ENCODE measurements at places on chromosomes 6 and 20.

DNA sequence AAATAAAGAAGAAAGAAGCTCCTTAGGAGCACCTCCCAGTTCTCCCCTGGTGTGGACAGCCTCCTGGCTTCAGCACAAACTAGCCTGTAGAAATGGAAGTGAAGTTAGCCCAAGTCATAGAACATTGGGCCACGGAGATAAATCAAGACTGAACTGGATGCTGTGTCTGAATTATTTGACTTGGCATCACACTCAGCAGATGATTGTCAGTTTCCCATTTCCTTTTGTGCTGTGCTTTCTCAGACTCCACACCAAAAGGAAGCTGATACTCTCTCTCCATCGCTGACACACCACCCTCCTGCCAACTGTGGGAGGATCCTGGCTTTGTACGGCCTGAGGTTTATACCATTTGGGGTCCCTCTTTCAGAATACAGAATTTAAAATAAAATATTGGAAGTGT, 209.8 kb downstream of the TFAP2A start:
- DNase-seq, result no peak

DNA sequence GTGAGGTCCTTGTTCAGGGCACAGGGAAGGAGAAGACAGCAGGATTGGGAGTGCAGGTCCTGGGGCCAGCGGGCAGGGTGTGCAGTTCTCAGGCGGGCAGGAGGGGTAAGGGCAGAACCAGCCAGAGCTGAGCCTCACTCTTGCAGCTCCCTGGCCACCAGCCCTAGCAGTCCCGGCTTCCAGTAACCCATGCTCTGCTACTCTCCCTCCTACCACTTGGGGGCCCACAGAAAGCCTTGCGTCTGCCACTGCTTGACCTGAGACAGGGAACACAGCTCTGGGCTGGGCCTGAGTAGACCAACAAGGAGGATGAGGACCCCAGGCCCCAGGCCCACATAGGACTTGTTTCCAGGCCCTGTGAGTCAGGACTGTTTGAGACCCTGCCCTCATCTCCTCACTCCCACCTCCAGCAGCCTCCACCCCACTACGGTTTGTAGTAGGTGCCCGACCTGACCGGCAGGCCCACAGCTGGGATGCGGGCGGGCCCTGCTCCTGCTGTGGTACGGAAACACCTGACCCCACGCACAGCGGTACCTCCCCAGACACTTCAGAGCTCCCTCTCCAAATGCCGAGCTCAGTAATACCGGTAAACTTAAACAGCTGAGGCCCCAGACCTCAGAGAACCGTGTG, 39.2 kb downstream of the KCNK5 start:
- peak; percentile 32 for DNase-seq

- DNase-seq, result no peak
Measured at GRCh38 chr6:49551078-49551865, 804 bp downstream of the C6orf141 start.

- no peak for DNase-seq
Measured at GRCh38 chr6:106763361-106763760, 134.0 kb downstream of the QRSL1 start.

- no peak for DNase-seq
Measured at GRCh38 chr6:147724454-147724853, 216.0 kb downstream of the SAMD5 start.

DNA sequence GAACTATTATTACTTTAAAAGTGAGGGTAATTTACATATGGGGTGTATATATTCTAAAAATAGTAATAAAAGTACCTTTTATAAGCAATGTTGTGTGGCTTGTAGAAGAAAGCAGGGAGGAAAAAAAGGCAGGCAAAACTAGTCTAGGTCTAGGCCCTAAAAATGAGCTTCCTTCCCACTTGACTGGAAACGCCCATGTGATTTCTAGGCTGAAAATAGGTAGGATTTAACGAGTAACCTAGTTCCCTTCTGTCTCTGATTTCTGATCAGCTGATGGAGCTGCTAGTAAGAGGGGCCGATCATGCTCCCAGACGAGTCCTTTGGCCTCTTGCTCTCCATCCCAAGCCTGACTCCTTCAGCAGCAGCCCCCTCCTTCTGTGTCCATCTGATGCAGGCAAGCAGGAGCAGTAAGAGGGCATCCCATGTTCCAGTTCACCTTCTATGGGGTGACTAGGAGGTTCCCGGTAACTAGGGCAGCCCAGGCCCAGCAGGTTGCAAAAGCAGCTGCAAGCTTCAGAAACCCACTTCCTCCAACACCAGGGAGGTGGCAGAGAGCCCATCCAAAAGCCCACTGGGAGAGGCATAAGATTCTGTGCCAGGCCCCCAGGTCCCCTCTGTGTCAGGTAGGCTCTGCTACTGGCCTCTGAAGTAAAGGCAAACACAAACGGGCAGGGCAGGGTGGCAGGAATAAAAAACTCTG, 24.4 kb downstream of the TBC1D20 start:
- DNase-seq, result no peak

GRCh38 chr6:29474996-29475395, 12.8 kb downstream of the MAS1L start:
- DNase-seq, result no peak

GRCh38 chr20:13744352-13744751, 40.4 kb downstream of the ESF1 start:
- no peak for DNase-seq

DNA sequence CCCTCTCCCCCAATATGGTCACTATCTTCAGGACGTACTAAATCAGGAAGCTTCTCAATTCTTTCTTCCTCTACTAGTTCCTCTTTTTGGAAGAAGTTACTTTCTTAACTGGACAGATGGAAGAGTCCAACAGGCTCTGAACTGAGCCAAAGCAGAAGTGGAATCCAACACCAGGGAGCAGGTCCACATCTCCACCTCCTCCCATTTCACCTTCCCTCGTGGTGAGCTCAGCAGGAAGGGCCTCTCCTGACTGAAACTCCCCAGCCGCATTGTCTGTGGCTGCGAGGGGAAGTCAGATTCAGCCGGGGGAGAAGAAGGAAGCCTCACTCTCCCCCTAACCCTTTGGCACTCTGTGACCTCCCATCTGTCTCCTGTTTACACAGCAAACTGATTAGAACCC, 63.8 kb upstream of the UST start:
- no peak for DNase-seq

DNA sequence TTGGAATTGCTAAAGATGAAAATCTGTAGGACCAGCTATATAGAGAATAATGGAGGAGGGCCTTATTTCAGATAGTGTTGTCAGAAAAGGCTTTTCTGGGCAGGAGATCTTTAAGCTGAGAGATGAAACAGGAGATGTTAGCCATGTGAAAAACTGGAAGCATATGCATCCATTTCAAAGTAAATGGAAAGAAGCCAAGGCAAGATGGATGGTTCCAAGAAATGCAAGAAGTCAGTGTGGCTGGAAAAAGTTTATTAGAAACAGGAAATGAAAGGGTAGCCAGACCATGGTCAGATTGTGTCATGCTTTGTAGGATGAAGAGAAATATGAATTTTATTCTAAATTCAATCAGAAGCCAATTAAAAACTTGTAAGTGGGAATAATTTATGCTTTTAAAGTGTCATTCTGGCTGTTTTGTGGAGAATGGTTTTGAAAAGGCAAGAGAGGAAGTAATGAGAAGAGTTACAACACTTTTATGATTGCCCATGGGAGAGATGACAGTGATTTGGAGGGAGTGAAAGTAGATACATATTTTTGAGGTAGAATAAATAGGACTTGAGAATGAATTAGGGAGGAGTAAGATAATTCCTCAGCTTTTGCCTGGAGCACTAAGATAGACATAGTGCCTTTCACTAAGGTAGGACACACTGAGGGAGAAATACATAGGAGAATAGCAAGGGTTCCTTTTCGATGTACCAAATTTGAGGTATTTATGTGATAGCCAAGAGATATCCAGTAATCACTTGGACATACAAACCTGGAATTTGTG, 620.1 kb downstream of the HTR1B start:
- DNase-seq, result no peak

- DNase-seq, result no peak
Measured at GRCh38 chr6:54481091-54481490, 172.8 kb downstream of the TINAG start.

GRCh38 chr6:38136547-38136946, 317.0 kb downstream of the ZFAND3 start:
- DNase-seq, result no peak

DNA sequence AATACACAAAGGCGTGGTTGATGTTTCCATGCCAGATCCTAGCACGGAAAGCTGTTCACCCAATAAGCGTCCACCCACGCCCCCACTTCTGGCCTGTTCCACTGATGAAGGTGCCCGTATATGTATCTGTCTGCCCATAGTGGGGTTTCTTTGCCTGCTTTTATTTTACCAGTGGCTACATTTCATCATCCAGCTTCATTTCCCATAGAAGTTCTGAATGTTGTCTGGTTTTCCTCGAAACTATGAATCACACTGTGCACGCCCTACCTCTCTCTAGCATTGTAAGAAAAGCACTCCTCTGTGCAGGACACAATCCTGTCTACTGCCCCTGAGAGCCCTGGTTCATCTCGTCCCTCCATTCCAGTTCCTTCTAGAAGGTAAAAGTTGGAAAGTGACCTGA, 8.8 kb upstream of the CD93 start:
- DNase-seq, result no peak

- no peak for DNase-seq
Measured at GRCh38 chr6:127107916-127108315, 10.6 kb upstream of the RSPO3 start.

DNA sequence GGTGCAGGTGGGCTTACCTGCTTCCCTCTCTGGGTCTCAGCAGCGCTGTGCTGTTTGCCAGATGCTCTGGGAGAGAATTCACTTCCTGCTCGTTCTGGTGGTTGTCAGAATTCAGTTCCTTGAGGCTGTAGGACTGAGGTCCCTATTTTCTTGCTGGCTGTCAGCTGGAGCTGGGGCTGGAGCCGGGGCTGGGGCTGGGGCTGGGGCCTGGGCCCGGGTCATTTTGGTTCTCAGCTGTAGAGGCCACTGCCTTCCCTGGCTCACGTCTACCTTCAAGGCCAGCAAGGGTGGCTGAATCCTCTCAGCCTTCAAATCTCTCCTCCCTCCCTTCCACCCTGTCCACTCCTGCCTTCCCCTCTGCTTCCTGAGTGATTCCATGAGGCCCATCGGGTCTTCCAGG, 16.8 kb upstream of the PHACTR3 start:
- DNase-seq, result no peak

DNA sequence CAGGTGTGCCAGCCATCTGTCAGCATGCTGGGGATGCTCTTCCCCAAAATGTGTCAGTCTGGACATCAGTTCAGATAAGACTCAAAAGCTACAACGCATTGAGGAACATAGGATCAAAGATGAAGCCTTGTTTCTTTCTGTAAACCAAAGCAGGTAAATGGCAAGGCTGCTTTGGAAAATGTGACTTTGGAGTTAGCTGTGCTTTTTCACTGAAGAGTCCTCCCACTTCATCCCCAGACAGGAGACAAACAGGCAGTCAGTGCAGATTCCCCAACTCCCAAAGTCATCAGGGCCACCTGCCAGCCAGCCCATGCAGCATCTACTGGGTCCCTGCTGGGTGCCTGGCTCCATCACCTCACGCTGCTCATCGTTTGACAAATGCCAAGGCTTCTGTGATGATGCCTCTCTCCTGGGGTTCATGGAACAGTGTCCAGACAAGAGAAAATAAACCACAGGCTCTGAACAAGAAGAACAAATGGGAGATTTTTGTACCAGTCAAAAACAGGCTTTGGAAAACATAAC, 205.0 kb upstream of the BTBD3 start:
- DNase-seq, result no peak

Measured in substantia nigra (tissue), 51 donors.